Upper lobe of left lung (tissue), 6 donors: ENCODE measurements at places on chromosomes 5 and 9.

GRCh38 chr9:22056402-22056801, 47.3 kb upstream of the CDKN2B start:
- DNase-seq, result no peak

DNA sequence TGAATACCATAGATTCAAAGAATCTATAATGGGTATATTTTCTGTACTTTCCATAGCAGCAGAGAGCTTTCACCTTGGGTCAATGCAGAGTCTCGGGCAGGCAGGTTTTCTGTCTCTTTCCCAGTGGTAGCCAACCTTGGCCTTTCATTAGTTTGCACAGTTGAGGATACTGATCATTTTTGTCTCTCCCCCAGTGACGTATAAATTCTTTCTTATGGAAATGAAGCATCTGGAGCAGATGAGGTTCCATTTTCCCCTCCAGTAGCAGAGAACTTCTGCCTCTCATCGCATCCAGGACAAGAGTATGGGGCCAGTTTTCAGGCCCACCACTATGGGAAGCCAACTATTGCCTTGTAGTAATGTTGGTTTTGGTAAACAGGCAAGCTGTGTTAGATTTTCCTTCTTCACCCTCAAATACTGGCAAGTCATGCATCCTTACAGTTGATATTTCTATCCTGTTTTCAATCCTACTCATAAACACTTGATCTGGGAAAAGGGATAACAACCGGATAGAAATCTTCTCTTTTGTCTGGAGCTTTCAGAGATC, 845.2 kb upstream of the CDH18 start:
- DNase-seq, result no peak

DNA sequence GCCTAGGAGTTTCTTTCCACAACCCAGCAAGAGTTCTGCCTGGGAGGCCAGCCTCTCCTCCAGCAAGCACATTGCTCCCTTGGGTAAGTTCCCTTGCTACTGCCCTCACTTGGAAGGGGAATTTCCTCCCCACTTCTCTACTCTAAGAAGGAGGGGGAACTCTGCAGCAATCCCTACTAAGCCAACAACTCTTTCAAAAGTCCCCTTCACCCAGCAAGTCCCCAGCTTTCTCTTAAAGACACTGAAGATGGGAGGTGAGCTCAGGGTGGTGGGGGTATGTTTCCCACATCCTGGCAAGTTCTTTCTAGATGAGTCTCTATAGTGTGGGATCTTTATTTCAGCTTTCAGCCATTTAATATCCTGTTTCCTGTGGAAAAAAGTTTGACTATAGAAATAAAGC, 49.0 kb downstream of the PDE8B start:
- no peak for DNase-seq

GRCh38 chr5:145979270-145980223, 43.2 kb downstream of the SH3RF2 start:
- no peak for DNase-seq

- DNase-seq, result peak; percentile 43
Measured at GRCh38 chr9:127123064-127123890, 842 bp upstream of the ANGPTL2 start.

- DNase-seq, result no peak
Measured at GRCh38 chr5:19903611-19904010, 84.4 kb downstream of the CDH18 start.

DNA sequence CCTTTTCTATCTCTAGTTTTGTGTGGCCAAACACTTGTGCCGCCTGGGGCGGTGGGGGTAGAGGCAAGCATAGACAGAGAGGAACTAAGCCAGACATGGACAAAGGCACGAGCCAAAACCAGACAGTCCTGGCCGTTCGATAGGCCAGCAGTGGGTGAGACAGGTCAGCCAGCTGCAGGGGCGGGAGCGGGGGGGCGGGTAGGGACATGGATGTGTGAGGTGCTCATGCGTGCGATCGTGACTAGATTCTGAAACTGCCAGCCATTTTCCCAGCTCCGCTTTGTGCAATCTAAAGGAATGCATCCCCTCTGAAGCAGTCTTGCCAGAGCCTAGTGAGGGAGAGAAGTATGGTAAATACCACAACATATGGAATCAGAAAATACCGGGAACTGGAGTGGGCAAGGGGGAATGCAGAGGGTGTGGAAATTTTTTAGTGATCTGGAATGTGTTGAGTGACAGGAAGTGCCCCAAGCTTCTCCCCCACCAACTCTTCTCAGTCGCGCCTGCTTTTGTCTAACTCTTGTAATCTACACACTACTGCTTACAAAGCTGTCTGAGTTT, 111.9 kb downstream of the NR6A1 start:
- DNase-seq, result peak; percentile 82

DNA sequence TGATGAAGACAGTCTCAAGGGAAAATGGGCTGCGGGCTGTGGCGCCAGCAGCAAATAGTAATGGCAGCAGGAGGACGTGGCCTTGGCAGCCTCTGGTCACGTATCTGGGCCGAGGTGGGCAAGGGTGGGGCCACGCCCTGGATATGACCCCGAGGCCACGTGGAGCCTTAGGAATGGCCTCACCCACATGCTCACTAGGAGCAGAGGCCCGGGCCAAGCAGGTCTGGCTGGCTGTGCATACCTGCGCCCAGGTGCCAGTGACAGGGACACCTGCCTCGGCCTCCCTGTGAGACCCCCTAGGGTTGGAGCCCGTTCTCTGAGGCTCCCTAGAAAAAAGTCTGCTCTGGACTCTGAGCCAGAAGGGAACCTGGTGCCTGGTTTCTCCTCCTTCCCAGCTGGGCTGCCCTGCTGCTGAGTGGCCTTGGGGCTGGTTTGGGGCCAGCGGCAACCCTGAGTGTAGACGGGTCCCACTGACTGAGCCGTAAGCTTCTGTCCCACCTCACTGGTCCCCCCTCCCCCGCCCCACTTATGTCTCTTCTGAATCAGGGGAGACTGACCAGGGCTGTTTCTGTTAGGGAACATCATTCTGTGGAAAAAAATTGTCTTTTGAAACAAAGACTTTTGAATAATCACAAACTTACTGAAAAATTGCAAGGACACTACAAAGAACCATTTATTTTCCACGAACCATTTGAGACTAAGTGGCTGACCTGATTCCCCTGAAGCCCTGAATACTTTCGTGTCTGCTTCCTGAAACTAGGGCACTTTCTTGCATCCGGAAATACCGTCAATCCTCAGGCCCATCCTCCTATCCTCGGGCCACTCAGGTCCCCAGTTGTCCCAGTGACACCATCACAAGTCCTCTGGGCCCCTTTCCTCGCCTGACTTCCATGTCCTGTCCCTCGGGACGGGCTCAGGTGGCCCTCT, 60.8 kb downstream of the WNK2 start:
- DNase-seq, result no peak

DNA sequence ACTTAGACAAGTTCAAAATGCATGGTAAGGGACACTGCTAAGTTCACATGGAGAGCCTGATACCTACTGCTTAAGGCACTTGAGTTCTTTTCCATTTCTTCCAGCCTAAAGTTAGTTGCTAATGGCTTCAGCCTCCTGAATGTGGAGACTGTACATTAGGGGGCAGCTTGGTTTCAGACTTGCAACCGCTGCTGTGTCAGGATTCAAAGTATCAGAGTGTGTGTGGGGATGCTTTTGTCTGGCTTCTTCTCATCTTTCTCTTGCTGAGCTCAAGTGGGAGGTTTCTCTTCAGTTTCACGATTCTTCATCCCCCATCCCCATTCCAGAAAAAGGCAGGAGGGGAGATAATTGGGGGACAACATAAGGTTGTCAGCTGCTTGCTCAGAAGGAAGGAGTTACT, 49.4 kb downstream of the ATP10B start:
- no peak for DNase-seq

DNA sequence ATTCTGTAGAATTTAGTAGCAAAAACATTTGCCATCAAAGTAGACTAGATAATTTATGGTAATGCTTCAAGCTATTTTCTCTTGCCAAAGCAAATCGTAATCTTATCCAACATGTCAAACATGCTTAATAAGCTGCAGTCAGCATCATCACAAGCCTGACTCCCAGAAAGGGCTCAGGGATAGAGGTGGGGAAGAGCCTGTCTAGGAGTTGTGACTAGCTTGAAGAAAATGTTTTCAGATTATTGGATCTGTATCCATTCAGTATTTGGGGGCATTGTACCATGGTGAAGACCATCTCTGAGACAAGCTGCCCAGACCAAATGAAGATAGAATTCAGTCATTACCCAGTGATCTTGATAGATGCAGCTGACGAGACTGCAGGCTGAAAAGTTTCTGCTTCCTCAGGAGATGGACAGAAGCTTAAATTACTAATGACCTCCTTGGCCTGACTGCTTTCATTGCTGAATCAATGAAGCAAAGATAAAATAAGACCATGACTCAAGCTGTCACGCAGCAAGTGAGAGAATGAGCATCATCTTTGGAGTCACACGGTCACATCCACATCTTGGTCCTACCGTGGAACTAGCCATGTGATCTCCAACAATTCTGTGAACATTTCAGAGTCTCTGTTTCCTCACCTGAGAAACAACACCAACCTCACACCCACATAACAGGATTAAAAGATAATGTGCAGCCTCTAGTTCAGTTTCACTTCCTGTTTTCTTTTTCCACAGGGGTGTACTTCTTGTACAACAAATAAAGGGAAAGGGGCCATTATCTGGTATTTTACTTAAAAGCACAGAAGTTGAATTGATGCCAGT, 9.4 kb downstream of the ERAP2 start:
- DNase-seq, result no peak

DNA sequence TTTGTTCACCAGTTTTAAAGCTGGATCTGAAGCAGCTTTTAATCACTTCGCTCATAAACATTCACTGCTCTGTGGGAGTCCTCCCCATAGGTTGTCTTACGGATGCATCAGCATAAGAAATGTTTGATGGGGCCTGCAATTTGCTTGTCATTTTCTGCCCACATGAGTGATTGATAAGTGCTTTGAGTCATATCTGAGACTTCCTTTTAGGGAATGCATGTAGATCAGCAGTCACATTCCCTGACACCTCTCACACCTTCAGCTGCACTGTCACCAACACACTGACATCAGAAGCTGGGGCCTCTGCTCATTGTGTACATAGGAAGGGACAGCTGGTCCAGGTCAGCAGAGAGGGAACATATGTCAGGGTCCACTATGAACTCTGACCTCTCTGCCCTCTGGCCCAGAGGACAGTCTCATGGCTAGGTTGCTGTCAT, 84.1 kb upstream of the SPATA31D4 start:
- DNase-seq, result no peak

DNA sequence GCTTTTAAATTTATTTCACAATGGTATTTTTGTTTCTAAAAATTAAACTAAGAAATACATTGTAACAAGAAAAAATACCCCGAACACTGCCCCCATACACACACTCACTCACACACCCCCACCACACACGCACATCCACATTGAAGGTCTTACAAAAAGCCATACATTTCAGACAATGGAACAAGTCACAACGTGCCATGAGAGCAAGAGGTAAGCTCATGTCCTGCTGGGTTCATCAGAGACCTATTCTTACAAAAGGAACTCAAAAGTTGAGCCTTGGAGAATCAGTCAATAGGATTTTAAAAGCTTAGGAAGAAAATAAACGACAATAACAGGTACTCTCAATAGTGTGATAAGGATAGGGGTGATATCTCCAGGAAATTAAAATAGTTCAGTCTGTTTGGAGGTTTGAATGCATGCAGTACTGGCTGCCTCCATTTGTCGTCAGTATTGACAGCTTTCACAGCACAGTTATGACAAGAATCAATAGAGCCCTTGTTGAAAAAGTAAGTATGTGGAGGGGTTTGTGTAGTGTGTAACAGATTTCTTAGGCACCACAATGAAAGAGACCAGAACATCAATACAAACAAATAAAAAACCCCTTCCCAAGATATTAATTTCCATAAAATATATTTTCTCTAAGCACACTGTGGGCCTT, 1826.2 kb upstream of the CDH6 start:
- no peak for DNase-seq

DNA sequence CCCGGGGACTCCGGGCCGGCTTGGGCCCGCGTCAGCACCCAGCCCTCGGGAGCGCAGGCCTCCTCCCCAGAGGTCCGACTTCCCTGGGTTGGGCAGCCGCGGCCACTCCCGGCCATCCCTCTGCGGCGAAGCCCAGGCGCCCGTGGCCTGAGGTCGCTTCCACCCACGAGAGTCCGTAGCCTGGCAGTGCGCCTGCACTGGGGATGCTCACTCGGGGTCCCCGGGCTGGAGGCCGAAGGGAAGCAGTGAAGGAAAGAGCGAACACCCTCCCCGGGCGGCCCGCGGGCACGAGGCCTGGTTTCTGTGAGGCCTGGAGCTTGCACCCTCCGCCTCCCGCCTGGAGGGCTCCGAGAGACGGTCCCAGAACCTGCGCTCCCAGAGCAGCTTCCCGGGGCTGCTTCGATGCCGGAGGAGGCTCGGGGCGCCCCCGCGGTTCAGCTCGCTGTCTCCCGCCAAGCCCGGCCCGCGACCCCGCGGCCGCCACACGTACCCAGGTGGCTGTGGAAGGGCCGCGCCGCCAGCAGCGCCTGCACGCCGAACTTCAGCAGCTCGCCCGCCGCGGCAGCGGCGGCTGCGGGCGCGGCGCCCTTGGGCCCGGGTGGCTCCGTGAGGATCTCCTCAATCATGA, 607 bp downstream of the BARX1 start:
- DNase-seq, result no peak

DNA sequence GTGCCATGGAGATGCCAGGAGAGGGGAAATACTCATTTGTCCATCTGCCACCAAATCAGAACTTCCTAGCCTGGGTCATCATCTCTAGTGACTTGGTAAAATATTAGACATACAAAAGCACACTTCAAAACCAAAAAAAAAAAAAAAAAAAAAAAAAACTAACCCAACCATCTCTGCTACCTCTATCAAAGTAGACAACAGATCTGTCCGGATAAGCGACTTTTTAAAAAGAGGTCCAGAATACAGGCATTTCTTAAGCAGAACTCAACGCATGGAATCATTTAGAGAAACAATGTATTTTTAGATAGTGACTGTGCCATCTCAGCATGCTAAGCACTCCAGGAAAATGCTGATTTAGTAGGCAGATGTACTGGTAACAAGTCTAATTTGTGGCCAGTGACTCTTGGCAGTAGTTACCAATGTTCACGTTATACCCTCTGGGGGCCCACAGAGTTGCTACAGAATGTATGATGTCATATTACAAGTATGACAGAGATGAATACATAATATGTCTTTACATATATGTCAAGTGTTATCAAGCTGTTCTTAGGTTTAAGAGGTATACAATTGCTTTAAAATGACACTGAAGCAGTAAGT, 107.8 kb downstream of the SMIM23 start:
- no peak for DNase-seq

DNA sequence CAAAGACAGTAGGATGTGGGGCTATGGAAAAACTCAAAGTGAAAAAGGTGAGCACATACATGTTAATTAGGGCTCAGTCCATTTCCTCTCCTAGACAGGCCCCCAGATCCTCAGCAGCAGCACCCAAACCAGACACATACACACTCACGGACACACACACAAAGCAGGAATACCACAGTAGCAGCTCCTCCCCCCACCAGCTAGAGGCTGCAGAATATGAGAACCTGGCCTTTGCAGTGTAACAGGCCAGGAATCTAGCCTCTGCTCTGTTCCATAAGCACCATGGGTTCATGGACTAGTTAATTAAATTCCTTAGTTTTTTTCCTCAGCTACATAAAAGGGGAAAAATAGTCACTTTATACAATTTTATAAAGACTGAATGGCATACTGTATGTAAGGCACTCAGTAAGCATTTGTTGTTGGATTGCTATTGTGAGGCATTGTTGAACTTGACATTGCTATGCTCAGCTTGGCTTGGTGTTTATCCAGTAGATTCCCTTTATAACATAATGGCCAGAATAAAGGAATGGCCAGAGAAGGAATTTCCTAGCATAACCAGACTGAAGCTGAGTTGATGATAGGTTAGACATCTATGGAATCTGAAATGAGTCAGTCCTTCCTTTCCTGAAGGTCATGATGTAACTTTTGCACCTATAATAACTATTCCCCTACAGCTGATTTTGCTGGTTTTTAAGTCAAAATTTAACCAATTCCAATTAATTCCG, 186.8 kb downstream of the SEMA5A start:
- DNase-seq, result no peak
